Endodermal cell (in vitro differentiated cells): ENCODE measurements at places on chromosomes 1 and 21.
A peak's percentile ranks its signal among the peaks of the same experiment; 100 is the strongest.

- DNase-seq = no peak
Measured at GRCh38 chr1:83058327-83058726, 940.6 kb downstream of the TTLL7 start.

GRCh38 chr21:25903607-25904006 is 168.8 kb downstream of the GABPA start:
- DNase-seq = no peak

GRCh38 chr1:6515771-6516170 is 24.3 kb upstream of the PLEKHG5 start:
- no peak for DNase-seq

DNA sequence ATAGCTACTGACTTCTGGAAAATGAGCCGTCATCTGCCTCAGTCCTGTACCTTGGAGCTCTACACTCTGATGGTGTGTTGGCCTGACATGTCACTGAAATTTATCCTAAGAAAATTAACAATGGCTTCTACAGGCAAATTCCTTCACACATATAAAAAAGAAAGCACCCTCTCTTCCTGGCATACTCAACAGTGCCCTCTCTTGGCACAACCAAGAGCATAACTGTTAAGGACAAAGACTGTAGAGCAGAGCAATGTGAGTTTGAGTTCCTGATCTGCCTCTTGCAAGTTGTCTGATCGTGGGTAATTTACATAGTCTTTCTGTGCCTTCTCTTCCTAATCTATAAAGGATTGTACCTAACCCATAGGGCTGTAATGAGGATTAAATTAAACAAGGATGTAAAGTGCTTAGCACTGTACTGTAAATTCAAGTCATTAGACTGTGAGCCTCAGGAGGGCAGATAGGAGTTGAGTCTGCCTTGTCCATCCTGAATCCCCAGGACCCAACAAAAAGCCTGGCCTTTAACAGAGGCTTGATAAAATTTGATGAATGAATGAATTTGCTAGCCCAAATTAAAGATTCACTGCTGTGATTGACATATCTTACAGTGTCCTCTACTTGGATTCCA is 83.5 kb downstream of the SYF2 start:
- peak; percentile 70 for DNase-seq

DNA sequence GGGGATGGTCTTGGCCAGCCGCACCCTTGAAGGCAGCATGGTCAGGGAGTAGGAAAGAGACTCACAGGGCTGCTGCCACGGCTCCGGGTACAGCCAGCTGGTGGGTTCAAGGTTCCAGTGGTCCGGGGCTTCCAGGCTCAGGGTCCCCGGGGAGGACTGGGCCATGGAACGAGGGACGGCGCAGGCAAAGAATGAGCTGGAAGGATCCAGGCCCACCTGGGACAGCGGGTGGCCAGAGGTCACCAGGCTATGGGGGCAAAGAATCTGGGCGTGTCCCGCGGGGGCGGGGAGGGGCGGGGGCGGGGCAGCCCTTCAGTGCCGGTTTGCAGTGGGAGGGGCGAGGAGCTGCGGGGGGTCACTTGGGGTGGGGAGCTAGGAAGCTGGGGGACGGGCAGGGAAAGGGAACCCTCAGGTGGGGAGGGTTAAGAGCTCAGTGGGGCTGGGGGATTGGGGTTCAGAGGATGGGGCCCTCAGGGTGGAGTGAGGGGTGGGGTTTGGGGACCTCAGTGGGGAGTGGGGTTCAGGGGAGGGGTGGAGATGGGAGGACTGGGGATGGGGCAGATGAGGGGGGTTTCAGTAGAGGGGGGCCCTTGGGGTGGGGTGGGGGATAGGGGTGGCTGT is at the start of gene DNMT3L:
DNMT3L (minus strand) TSS at position 223 of the 621 bp plus-strand sequence. CDS start 638 bp downstream, outside the sequence.
- DNase-seq = peak; percentile 47

- DNase-seq = no peak
Measured at GRCh38 chr1:207463571-207463970, 9.4 kb downstream of the CR2 start.
